Testis (tissue), 5 donors: ENCODE measurements at places on chromosomes 13 and 19.

DNA sequence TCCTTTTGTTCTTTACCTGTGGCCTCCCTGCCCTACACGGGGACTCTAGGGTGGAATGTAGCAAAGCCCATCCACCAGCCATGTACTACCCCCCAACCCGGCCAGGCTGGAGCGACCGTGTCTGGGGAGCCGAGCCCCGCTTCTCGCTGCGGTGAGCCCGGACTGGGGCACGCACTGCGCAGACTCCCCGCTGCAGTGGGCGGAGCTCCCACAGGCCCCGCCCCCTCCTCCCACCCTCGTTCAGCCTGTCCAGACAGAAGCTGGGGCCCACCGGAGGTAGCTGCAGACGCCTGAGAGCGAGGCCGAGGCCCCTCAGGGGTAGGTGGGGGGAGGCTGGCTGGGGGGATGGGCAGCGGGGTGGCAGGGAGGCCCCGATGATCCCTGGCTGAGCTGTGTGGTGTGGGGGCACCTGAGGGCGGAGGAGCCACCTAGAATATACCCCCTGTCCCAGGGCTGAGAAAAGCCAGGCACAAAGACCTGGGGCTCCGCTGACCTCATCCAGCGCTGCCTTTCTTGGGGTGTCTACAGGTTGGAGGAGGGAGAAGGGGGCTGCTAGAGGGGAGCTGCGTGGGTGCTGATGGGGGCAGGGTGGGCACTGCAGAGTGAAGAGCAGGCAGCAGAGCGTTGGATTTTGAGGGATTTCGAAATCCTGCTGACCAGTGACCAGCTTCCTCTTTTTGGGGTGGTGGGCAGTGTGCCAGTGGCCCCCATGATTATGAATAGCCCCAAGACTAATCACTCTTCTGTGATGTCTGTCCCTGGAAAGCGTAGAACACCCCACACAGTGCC is 17.3 kb downstream of the PLD3 start:
- H3K27ac ChIP-seq, result no peak overlapping the region
- H3K36me3 ChIP-seq, result no peaks in the 10 kb centered on the region
- no peaks in the 10 kb centered on the region for H3K27me3 ChIP-seq
- DNase-seq, result peak; percentile 77
- H3K4me1 ChIP-seq, result peaks cover 3% of the 10 kb centered on the region

- no peak for DNase-seq
- no peak overlapping the region for H3K4me3 ChIP-seq
- H3K36me3 ChIP-seq, result no peaks in the 10 kb centered on the region
- H3K4me1 ChIP-seq, result peaks cover 18% of the 10 kb centered on the region
- H3K27ac ChIP-seq, result no peak overlapping the region
- H3K27me3 ChIP-seq, result no peaks in the 10 kb centered on the region
These were observed 8.9 kb upstream of the CRTC1 start for GRCh38 chr19:18674616-18675015.

- DNase-seq, result no peak
- H3K4me1 ChIP-seq, result no peaks in the 10 kb centered on the region
- H3K27ac ChIP-seq, result no peak overlapping the region
- H3K27me3 ChIP-seq, result no peaks in the 10 kb centered on the region
These were observed 11.7 kb upstream of the CASP14 start for GRCh38 chr19:15037586-15037985.

DNA sequence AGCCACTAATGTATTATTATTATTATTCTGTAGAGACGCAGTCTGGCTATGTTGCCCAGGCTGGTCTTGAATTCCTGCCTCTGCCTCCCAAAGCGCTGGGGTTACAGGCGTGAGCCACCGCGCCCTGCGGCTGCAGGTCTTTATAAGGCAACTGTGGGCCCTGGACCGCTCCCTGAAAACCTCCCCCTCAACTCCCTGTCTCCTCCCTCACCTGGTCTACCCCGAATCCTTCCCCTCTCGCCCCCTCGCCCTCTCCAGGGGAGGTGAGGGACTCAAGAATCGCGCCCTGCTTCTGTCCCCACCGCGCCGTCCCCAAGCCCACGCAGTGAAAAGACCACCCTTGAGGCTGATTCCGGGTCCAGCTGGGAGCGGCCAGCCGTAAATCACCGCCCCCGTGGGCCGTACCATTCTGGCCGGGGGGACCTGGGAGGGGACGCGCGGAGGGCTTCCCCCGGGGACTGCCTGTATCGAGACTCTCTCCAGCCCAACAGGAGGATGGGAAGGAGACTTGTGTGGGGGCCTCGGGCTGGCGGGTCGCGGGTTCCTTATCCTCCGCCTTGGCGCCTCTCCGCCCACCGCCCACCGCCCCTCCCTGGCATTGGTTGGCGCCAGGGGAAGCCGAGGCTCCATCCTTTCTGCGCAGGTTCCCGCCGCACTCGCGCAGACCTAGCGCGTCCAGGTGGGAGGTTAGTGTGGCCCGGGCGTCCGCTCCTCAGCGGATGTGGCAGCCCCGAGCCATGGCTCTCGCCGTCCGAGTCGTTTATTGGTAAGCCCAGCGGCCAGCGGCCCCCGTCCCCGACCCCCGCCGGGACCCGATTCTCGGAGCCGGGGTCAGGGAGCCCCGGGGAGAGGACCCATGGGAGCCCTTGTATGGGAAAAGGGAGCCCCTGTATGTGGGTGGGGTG is at the start of gene SELENOW:
Gene SELENOW, plus strand, starts transcription at position 655 of the 905 bp plus-strand sequence. Its CDS starts 83 bp downstream, at position 738.
- peak within 1 kb of the TSS; percentile 98 for H3K4me3 ChIP-seq
- no peaks in the 10 kb centered on the region for H3K36me3 ChIP-seq
- H3K27me3 ChIP-seq, result no peaks in the 10 kb centered on the region
- H3K4me1 ChIP-seq, result no peaks in the 10 kb centered on the region

GRCh38 chr13:32107474-32107873 is 75.9 kb downstream of the FRY start:
- no peak overlapping the region for H3K27ac ChIP-seq
- H3K36me3 ChIP-seq, result no peaks in the 10 kb centered on the region
- no peak overlapping the region for H3K4me3 ChIP-seq
- peaks cover 4% of the 10 kb centered on the region for H3K4me1 ChIP-seq

- H3K4me3 ChIP-seq, result no peak overlapping the region
- H3K4me1 ChIP-seq, result peaks cover 15% of the 10 kb centered on the region
- DNase-seq, result no peak
- H3K27me3 ChIP-seq, result no peaks in the 10 kb centered on the region
These were observed 13.7 kb downstream of the ZBTB7A start for GRCh38 chr19:4052993-4053422.

- no peak overlapping the region for H3K27ac ChIP-seq
- DNase-seq, result no peak
- no peaks in the 10 kb centered on the region for H3K36me3 ChIP-seq
- H3K4me1 ChIP-seq, result no peaks in the 10 kb centered on the region
- H3K27me3 ChIP-seq, result no peaks in the 10 kb centered on the region
These were observed 11.7 kb downstream of the ZNF226 start for GRCh38 chr19:44176590-44176989.

GRCh38 chr13:113639616-113640262 is 18.3 kb downstream of the ATP4B start:
- no peaks in the 10 kb centered on the region for H3K27me3 ChIP-seq
- no peak for DNase-seq
- no peaks in the 10 kb centered on the region for H3K4me1 ChIP-seq
- H3K36me3 ChIP-seq, result no peaks in the 10 kb centered on the region

GRCh38 chr13:20713751-20714150 is 10.3 kb downstream of the IL17D start:
- no peak overlapping the region for H3K4me3 ChIP-seq
- peaks cover 11% of the 10 kb centered on the region for H3K4me1 ChIP-seq
- no peaks in the 10 kb centered on the region for H3K27me3 ChIP-seq
- H3K27ac ChIP-seq, result peak overlapping the region; percentile 78
- no peaks in the 10 kb centered on the region for H3K36me3 ChIP-seq
